Stimulated activated CD8-positive, alpha-beta memory T cell treated with anti-CD3 and anti-CD28 coated beads, Interleukin-7, amount 100 ng/mL, for 24 hours (primary cell): ENCODE measurements at places on chromosomes 1 and 21.

DNA sequence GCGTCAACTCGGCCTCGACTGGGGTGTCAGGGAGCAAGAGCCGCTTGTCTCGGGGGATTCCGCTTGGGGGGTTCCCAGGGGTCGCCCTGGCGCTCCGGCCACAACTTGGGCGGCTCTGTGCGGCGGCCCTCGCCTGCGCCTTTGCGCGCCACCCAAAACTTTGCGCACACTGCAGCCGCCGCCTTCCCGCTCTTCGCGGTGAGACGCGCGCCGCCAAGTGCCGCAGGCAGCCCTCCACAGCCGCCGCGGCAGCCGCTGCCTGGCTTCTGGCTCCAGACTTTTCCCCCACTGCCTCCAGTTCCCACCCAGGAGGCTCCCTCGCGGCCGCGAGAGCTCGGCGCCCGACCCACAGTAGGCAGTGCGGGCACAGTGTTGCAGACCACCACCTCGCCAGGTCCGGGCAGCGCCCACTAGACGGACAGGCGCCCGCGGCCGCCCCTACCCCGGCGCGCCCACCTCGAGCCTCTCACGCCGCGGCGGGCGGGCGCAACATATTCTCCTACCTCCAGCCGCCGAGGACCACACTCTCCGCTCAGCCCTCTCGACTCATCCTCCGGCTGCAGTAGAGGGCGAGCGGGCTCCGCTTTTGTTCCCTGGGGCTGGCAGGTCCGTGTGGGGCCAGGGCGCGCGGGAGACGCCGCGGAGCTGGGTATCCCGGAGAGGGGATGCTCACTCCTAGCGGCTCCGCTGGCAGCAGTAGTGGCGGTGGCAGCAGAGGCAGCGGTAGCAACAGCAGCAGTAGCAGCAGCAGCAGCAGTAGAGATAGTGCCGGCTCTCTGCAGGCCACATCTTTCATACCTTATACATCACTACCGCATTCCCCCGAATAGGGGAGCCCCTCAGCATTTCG lies 296.6 kb downstream of the OMA1 start:
- no peak for DNase-seq

- no peak for DNase-seq
Observed at GRCh38 chr21:25188677-25189079, 418.6 kb downstream of the MRPL39 start.

GRCh38 chr1:59199719-59200376 lies 97.0 kb upstream of the FGGY start:
- DNase-seq = no peak

- DNase-seq = no peak
Observed at GRCh38 chr1:245418077-245418476, 263.3 kb downstream of the KIF26B start.

GRCh38 chr1:30034105-30034626 lies 689.2 kb downstream of the MATN1 start:
- no peak for DNase-seq

DNA sequence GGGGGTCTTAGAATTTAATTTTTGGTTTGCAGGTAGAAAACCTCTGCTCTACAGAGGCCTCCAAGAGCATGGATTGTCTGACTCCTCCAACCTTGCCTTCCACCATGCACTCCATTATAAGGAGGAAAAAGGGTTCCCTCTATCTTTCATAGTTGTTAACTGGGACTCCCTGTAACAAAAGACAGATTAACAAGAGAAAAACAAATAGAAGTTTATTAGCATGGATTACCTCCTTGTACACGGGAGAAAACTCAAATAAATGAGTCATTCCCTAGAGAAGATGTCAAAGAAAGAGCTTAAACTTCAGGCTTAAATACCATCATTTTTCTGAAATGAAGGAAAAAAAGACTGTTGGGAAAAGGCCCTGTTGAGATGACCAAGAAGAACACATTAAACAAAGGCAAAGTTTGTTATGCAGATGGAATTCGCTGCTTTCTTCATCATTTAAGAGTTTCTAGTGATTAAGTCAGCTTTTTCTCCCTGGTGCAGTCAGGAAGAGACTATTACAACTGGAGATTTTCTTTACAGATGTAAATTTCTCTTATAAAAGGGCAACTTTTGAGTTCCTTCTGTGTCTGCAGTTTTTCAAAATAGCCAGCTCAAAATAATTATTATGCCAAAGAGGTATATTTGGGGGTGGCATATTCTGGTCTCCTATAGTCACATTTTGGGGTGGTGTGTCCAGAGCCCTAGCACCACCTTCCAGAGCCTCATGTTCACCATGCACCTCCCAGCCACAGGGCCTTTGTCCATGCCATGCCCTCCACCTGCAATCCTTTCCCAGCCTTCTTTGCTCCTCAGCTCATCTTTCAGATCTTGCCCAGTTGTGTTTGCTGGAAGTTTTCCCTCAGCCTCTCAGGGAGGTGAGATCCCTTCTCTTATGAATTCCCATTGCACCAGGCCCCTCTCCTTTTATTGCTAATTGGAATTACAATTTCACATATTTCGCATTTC lies 63.1 kb upstream of the KLHDC7A start:
- DNase-seq = no peak

DNA sequence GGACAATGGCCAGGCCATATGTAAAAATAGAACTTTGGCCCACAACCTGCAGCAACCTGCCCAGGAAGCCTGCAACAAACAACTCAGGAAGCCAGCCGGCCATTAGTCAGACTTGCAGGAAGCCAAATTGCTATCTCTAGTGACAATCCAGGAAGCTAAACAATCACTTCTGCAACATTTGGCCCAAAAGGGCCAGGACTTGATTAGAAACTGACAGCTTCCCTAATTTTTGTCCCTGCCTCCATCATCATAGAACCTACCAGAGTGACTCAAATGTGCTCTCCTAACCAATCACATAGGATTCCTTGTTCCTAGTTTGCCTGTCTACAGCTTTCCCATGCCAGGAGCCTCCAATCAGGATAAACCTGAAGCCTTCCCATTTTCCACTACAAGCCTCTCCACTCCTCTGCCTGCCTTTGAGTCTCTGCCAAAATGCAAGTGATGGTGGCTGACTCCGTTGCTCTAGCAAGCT lies 639.3 kb downstream of the PTPRU start:
- no peak for DNase-seq
